NCI-H2171 treated with DMSO at 0.1 percent for 48 hours (cell line): ENCODE measurements at places on chromosomes 3 and 15.
A peak's percentile ranks its signal among the peaks of the same experiment; 100 is the strongest.

DNA sequence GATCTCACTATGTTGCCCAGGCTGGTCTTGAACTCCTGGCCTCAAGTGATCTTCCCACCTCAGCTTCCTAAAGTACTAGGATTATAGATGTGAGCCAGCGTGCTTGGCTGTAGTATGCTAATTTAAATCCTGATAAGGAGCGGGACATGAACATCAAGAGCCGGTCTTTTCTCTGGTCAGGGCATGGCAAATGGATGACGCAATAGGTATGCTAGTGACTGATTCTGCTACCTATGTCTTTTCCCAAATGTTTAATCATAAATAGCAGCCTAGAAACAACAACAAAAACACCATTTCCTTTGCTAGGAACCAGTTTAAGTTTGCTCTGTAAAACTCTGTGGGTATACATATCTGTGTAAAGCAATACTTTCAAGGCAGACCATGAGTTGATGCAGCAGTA is 64.7 kb downstream of the STARD9 start:
- no peak for DNase-seq

GRCh38 chr3:172030181-172030580 is 9.2 kb upstream of the FNDC3B start:
- DNase-seq, result no peak

DNA sequence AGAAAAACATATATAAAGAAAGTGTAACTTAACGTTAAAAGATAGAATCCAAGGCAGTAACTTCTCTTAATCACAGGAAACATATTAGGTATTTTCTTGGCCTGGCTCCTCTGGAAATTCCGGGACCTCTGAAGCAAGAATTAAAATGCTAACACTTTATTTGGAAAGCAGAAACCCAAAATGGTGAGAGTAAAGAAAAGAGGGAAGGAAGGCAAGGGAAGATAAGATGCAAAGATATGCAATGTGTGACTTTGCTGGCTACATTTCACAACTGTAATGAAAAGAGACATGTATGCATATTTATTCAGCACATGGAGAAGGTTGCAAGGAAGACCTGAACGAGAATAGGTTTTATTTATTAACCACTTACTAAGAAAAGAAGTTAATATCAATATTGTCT is 372.5 kb downstream of the TBL1XR1 start:
- no peak for DNase-seq

- DNase-seq, result no peak
Measured at GRCh38 chr15:25186411-25186810, 231.6 kb downstream of the SNRPN start.

DNA sequence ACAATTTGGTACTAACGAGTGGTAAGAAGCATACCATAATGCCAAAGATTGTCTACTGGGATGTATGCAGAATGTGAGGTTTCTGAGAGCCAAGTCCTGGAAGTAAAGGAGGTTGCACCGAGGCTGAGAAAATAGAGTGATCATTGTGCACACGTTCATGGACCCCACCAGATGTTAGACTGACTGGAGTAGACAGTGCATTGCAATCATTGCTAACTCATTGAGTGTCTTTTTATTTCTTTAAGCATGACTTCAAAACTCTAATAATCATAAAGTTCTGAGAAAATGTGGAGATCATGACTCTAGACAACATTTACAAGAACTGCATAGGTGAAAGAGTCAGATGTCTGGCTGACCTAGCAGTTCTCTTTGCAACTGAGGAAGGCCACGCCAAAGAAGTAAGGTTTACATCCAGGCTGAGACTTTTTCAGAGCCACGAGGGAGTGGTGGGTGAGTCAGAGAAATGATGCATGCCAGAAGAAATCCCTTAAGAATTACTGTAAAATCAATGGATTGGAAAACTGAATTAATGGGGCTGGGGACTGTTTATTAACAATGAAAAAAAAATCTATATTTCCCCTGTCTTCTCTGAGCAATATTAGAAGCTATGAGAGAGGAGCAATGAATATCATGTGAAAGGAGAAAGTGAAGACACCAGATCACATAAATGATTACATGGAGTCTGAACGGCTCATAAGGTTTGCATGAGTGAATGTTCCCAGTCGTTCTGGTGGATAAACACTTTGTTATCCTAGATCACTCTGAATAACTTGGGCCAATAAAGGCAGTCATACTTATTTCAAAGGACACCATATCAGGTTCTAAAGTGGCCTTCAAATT is 76.0 kb upstream of the SLC25A26 start:
- peak; percentile 8 for DNase-seq
